ENCODE measurements at places on chromosomes 1 and 21. TPM values are rescaled to one million over a fixed set of nuclear protein-coding genes. Genes with fewer than 3 reads are reported as not detected.

DNA sequence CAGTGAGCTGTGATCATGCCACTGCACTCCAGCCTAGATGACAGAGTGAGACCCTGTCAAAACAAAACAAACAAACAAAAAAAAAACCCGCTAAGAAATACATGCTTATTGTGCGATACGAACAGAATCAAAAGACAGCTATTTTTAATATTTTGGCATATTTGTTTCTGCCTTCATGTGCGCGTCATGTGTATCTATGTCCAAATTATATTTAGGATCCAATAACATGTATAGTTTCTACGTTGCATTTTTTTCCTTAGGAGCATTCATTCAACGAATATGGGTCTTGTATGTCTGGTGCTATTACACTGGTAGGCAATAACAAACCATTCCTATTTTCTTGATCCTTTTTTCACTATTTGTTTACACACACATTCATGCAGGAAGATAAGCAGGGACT, 1.8 kb downstream of the CD46 start:
- no peak for DNase-seq

GRCh38 chr1:15257309-15257708, 10.3 kb downstream of the FHAD1 start:
- DNase-seq: no peak

DNA sequence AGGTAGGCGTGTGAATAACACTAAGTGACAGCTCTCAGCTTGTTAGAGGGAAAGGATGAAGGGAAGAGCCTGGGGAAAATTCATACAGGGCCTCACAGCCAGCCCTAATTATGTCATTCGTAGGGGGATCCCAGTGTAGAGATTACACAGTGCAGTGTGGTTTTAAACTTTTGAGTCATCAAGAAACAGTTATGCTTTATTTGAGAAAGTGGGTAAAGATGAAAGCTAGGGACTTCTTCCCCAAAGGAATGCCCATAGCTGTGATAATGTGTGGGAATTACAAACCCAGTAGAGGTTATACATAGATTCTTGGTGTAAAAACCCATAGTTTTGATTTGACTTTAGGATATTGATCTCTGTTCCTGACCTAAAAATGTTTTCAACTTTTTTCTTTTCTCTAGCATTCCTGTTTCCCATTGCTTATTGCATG, 1.9 kb downstream of the TTF2 start:
- DNase-seq: peak; percentile 18

GRCh38 chr1:111629190-111629954, 9.8 kb downstream of the RAP1A start:
- no peak for DNase-seq

- DNase-seq: no peak
These were observed 87.1 kb upstream of the ARHGEF16 start for GRCh38 chr1:3367376-3367775.

- no peak for DNase-seq
These were observed 3.0 kb upstream of the S100A9 start for GRCh38 chr1:153354515-153355193.

LMNA gene
- 433 TPM for total RNA-seq

GRCh38 chr1:1347663-1348419, 1.4 kb downstream of the DVL1 start:
- DNase-seq: no peak

DNA sequence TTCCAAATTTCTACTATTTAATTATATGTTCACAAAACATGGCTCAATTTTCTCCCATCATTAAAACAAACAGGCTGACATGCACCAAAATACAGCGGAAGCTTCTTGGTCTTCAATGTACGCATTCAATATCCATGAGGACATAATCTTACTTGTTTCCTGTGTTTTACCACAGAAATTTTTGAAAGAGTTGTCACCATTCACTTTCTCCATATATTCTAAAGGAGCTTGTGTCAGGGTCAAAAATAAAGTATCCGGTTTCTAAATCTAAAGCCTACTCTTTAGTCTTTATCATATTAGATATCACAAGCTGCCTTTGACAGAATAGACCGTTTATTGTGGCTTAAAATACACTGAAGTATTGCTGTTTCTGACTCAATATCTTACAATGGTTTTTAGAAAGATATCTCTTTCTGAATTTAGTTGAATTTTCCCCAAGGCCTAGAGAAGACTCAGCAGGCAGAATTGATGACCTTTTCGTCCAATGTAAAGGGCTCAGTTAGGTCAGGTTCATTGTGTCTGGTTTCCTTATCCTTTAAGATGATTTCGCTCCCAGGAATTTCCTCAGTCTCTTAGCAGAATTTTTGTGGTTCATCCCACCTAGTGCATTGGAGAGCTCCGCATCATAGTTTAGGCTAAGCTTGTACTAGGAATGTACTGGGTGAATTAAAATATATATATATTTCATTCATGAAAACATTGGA, 717.2 kb downstream of the NCAM2 start:
- no peak for DNase-seq

- DNase-seq: no peak
These were observed 82.9 kb upstream of the ARTN start for GRCh38 chr1:43850591-43851233.

SPATA45 gene
- total RNA-seq: not detected

DNA sequence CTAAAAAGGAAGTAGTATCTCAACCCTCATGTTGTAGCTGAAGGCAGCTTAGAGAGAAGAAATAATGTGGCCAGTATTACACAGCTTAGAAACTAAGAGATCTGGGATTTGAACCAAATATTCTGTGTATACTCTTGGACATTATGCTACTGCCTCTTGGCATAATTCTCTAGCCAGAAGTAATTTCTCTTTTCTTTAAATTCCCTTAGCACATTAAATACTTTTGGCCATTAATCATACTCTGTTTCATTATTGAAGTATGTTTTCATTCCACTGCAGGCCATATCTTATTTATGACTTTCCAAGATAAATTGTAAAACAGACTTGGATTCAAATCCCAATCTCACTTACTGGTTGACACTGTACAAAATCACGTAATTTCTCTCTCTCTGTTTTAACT, 181.3 kb upstream of the SPAG17 start:
- DNase-seq: no peak

RSPO1 gene
- total RNA-seq: not detected

DDAH1 gene
- 50.9 TPM for total RNA-seq

Data from epithelial cell of proximal tubule (primary cell).